ENCODE measurements at places on chromosomes 6 and 20.

DNA sequence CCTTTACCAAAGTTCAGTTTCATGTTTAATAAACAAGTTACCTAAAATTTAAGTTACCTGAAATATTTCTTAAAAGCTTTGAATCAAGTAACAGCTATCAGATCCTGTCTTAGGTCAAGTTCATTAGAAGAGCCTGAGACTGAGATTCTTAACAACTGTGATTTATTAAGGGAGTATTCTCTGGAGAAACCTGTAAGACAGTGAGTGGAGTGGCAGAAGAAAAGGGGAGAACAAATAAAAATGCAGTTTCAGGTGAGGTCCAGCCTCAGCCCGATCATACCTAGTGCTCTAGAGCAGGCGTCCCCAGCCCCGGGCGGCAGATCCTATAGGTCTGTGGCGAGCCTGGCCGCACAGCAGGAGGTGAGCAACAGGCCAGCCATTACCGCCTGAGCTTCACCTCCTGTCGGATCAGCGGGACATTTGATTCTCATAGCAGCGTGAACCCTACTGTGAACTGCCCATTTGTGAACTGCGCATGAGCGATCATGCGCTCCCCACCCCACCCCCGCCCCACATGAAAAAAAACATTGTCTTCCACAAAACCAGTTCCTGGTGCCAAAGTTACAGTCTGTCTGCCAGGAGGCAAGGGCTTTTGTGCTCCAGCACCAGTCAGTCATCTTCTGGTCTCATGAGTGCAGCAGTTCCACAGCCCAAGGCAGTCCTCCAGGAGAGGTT, 59.2 kb upstream of the ADGRB3 start:
- DNase-seq = no peak

- no peak for DNase-seq
These were observed 44.1 kb downstream of the ELOVL2 start for GRCh38 chr6:10999994-11000393.

DNA sequence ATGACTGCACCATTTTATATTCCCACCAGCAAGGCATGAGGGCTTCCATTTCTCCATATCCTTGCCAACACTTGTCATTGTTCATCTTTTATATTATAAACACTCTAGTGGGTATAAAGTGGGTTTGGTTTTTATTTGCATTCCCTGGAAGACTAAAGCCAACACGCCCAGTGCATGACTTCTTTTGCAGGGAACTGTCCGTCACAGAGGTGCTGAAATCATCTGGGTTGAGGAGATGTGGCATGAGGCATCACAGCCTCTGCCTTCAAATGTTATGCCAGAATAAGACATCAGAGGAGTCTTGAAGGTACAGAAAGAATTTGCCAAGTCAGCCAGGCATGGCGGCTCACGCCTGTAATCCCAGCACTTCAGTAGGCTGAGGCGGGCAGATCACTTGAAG, 29.9 kb upstream of the FAM210B start:
- DNase-seq = peak; percentile 38

- DNase-seq = peak; percentile 78
These were observed 34.4 kb downstream of the EDN3 start for GRCh38 chr20:59334651-59335300.

- DNase-seq = no peak
These were observed 39.5 kb upstream of the ADGRF5 start for GRCh38 chr6:46961232-46961631.

GRCh38 chr20:44615876-44616603, 33.7 kb downstream of the PKIG start:
- DNase-seq = no peak

DNA sequence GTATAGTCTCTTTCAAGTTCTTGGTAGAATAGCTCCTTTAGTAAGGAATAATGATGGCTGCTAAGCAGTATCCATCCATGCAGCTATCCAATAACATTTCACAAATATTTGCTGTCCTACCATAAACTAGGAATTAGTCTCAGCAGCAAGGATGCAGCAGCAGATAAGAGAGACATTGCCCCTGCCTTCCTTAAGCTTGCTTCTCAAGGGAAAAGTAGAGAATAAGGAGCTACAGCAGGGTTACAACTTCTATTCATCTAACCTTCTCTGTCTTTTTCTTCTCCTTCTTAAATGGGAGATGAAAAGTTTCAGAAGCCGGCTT, 2.4 kb downstream of the IL22RA2 start:
- DNase-seq = no peak

GRCh38 chr20:50562262-50562701, 52.1 kb downstream of the PTPN1 start:
- no peak for DNase-seq

- no peak for DNase-seq
These were observed 445.7 kb downstream of the CDC5L start for GRCh38 chr6:44833248-44833647.

- no peak for DNase-seq
These were observed 9.2 kb upstream of the PRSS16 start for GRCh38 chr6:27238010-27238983.

- DNase-seq = no peak
These were observed 44.5 kb downstream of the RAB44 start for GRCh38 chr6:36742146-36742545.

DNA sequence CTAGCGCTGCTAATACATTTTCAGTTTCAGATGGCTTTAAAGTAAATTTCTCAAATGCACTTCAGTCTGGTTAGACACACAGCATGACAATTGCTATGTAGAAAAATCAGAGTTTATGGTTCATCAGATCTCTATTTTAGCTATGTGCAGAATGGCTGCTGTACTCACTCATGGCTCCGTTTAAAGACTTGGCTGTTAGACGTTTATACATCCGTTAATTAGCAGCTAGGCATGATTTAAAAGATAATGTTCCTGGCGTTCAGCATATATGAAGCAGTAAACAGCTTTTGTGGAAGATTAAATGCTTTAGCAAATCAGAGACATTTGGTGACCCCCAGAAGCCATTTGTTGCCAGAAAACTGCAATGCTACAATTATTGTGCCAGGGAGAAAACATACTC, 350.0 kb upstream of the MANEA start:
- no peak for DNase-seq

GRCh38 chr6:57173056-57173885, 1.1 kb downstream of the BAG2 start:
- DNase-seq = no peak

DNA sequence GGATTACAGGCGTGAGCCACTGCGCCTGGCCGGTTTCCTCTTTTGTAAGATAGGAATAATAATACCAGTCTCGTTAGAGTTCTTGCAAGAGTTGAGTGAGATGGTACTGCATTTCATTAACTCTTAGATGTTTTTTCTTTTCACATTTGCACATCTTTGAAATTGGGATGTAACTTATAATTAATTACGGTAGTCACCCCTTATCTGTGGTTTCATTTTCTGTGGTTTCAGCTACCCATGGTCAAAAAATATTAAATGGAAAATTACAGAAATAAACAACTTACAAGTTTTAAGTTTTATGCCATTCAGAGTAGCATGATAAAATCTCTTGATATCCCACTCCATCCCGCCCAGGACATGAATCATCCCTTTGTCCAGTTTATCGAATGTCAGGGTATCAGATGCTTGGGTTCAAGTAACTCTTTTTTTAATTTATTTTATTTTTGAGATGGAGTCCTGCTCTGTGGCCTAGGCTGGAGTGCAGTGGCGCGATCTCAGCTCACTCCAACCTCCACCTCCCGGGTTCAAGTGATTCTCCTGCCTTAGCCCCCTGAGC, 15.4 kb downstream of the PTK7 start:
- DNase-seq = no peak

DNA sequence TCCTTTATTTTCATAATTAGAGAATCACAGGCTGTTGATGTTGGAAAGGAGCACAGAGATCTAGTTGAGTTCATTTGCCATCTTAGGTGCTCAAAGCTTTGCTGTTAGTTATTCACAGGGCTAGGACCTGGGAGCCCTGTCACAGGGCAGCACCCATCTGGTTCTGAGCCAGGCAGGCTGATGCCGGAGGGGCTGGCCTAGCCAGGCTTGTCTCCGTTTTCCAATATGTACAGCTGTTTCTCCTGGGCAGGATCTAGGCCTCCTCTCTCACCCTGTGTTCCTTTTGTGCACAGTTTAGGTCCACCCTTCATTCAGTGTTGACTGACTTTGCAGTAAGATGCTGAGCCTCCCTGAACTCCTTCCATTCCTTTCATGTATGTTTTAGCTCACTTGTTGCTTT, 33.4 kb downstream of the LRRC1 start:
- DNase-seq = no peak
